ENCODE measurements at places on chromosomes 2 and 18.

- no peak for DNase-seq
Observed at GRCh38 chr2:126801473-126801872, 97.2 kb upstream of the TEX51 start.

DNA sequence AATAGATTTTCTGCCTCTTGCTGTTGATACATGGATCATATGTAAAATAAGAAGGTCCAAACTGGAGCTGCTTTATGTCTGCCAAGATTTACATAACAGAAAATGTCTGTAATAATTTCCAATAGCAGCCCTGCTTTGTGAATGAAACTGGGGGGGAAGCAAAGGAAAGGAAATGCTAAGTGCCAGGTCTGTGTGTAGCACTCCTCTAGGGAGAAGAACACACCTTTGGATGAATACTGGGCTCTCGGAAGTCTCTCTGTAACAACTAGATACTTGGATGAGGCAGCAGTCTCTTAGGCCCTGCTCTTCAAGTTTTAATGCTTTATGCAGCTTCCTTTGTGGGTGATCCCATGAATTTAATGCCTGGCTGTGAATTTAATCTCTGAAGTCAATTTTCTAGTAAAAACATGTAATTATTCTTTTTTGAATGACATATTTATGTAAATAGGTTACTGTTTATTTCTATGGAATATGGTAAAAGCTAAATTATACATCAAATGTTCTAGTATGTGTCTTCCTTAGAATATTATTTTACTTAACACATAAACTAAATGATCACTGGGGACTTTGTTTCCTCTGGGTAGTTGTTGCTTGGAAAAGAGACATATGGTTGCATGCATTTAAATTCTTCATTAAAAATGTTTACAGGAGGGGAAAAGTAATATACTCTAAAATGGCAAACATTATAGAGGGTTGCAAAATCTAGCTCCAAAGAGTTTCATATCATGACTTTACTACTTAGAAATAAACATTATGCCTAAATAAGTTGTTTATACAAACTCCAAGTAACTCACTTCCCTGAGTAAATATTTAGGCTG is 336.6 kb upstream of the CWC22 start:
- DNase-seq = no peak

GRCh38 chr2:49359721-49360406 is 205.5 kb upstream of the FSHR start:
- no peak for DNase-seq

- no peak for DNase-seq
Observed at GRCh38 chr2:62443886-62444285, 62.1 kb downstream of the TMEM17 start.

GRCh38 chr2:45009928-45010701 is 863 bp upstream of the SIX2 start:
- peak; percentile 33 for DNase-seq

DNA sequence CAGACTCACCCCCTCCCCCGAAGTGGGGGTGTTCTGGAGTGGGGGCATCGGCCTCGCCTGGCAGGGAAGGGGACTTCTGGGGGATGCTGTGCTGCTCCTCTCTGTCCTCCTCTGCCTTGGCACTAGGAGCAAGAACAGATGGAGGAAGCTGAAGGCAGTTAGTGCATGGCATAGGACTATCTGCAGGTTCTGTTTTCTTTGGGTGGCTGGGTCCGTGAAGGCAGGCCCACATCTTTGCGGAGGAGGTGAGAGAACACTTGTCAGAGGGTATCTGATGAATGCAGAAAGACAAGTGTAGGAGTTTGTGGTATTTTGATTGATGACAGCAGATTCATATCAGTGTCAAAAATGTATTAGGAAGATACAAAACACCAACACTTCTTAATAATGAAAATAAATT is 411.4 kb downstream of the TSN start:
- DNase-seq = no peak

- DNase-seq = no peak
Observed at GRCh38 chr2:181152701-181153100, 172.3 kb downstream of the UBE2E3 start.

- DNase-seq = no peak
Observed at GRCh38 chr2:151357359-151357758, at the start of gene TNFAIP6. Gene TNFAIP6, plus strand, starts transcription at chr2:151357592. Its CDS starts 75 bp downstream, at chr2:151357667.

DNA sequence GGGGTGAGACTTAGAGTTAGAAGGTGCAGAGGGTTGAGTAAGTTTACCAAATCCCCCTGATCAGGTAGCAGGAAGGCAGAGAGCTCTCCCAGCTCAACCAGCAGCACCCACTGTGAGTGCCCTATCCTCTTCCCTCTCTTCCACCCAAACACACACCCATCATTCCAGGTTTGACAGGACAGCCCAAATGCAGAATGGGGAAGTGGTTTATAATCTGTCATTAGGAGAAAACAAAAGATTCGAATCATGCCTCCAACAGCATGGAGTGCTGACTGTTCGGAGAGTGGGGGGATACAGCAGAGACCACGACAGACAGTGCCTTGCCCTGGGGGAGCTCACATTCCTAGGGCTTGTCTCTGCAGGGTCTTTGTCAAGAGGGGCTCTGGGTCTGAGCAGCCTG is 11.7 kb downstream of the CXCR2 start:
- no peak for DNase-seq

DNA sequence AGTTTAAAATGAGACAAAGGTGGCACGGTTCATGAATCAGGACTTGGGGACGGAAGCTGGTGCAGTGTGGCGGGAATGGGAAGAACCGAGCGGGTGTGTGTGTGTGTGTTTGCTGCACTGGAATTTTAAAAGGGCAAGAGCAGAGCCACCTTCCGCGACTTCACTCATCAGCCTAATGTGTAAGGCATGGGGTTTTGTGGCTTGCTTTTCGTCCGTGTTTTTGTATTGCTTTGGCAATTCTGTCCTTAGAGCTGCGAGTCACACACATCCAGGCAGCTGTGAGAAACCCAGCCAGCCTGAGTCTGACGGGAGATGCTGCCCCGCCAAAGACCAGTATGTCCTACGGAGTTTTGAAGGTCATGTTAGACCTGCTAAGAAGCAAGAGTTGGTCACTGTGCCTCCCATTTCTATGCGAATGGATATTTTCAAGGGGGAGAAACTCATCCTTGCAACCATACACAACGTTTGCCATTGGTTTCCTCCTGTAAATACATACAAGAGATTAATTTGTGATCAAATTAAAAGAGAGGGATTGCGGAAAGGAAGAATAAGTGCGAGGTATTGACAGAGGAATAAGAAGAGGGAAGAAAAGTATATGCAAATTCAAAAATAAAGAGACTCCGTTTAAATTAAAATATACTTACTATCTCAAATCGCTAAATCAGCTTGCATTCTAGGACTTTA is 665 bp upstream of the CACNB4 start:
- DNase-seq = peak; percentile 14

DNA sequence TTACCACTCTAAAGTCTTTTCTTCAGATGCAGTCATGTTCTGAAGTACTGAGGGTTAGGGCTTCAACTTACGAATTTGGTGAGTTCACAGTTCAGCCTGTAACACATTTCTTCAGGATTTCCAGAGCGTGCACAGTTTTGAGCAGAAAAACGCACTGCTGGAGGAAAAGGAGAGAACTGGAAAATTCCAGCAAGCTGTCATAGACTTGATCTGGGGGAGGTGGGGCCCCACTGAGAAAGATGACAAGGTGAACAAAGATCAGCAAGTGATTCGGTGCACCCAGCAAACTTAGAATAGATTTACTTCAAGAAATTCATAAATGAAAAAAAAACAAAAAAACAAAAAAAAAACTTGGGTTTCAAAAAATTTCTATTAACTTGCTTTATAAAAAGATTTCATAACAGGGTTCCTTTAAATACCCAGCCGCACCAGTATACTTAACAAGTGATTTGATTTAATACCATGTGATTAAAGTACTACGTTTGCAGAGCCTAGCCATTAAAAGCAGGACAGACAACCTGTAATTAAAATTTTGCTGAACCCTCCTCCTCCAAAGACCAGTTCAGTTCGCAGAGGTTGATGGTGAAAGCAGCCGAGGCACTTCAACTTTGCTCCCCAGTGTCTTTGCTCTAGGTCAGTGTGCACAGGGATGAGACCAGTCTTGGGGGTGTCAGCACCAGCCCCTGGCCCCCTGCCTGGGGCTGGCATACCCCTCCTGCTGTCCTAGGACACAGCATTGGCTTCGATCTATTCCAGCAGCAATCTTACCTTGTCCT is 30.5 kb downstream of the CTIF start:
- no peak for DNase-seq

- DNase-seq = peak; percentile 35
Observed at GRCh38 chr2:66733364-66733999, 298.6 kb downstream of the MEIS1 start.

- DNase-seq = no peak
Observed at GRCh38 chr2:175804122-175804521, 197.9 kb downstream of the LNPK start.

- no peak for DNase-seq
Observed at GRCh38 chr2:26011609-26011989, 22.3 kb upstream of the RAB10 start.

GRCh38 chr2:63580651-63581297 is 7.5 kb downstream of the WDPCP start:
- DNase-seq = no peak

GRCh38 chr2:226477221-226478108 is 322.2 kb downstream of the IRS1 start:
- DNase-seq = no peak

DNA sequence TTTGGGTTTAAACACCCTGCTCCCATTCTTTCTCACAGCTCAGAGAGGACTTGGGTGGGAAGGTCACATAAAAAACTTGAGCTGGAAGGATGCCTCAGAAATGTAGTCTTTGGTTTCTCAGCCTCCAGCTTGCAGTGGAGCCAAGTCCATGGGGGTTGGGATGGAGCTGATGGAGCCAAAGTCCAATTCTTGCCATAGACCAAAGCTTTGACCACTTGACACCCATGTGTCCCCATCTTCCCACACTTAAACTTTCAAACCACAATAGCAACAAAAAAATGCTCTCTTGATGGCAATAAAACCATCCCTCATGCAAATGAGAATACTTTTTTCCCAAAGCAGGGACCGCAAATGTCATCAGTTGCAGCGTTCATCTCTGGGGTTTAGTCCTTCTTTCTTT is 14.7 kb upstream of the DAW1 start:
- no peak for DNase-seq

DNA sequence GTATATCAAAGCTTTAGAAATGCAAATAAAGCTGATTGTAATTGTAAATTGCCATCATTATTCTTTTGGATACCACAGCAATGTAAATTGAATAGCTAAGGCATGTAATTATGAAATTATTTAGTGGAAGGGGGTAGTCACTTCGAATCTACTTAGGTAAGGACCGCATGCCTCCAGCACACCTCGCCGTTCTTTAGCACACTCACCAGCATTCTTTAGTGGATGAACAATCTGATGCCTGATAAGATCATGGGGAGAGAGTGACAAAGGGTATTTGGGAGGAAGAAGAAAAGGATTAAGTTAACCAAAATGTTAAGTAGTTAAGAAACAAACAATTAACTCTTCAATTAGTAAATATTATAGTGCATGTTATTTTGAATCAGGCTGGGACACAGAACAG is 46.4 kb upstream of the DSC1 start:
- no peak for DNase-seq

DNA sequence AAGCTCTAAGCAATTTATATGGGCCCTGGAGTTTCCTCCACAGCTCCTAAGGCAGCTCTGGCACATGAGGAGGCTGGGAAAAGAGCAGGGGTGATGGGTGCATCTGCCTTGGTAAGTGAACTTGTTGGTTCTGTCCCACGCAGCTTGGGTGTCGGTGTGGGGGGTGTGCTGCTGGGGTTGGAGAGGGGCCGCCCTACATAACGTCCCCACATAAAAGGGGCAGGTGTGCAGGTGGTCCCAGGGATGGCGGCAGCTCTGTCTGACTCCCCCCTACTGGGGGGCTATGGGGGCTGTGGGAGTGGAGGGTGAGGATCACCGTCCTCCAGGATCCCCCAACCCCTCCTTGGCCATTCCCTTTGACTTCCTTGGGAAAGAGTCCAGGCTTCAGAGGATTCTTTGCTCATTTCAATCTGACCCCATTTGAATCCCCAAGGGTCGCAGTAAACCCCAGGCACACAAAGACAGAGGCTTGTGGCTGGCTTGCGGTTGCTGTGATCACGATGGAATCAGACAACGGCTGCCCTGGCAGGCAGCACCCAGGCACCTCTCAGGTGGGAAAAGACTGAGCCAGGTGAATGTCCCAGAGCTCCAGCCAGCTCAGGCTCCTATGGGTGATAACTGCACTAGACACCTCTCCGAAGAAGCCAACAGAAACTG is 34.5 kb upstream of the CD8A start:
- DNase-seq = no peak

DNA sequence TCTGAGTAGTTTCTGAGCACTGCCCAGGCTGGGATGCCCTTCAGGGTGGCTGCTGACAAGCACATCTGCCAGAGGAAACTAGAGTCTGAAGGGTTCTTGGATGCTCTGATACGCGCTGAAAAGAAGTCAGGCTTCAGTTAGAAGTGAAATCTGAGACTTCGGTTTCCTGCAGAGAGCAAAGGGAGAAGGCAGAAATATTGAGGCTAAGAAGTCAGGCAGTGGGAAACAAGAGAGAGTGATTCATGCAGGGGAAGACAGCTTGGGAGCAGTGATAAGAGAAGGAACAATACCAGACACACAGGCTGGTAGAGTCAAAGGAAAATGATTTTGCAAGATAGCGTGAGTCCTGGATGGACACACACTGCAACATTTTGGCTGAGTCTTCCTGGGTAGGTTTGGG is 51.0 kb upstream of the BOD1L2 start:
- DNase-seq = no peak

DNA sequence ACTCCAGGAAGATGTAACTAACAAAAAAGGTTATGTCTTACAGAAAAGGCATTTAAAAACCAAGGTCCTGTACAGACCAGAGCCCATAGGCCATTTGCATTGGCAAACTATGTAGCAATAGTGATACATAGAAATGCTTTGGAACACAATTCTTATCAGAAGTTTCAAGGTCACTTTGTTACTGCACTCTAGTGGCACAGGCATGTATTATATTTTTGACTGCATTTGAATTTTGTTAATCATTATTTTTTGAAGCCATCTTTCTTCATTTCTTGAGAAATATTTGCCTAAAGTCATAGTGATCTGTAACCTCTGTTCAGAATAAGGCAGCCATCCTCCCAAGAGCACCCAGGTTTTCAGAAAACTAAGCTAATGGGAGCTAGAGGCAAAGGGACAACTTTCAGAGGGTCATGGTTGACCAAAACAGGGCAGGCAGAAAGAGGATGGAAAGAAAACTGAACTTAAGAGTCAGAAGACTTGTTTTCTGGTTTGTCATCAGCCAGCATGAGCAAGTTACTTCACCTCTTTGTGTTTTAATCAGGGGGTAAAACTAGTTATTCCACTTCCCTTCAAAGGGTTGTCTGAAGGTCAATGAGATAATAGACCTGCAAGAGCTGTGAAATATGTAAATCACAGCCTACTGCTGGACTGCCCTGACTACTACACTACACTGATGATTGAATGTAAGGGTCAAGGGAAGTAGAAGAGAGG is 41.5 kb downstream of the SLC38A11 start:
- DNase-seq = no peak
